T follicular helper cell (primary cell): ENCODE measurements at places on chromosomes 1 and 21.

DNA sequence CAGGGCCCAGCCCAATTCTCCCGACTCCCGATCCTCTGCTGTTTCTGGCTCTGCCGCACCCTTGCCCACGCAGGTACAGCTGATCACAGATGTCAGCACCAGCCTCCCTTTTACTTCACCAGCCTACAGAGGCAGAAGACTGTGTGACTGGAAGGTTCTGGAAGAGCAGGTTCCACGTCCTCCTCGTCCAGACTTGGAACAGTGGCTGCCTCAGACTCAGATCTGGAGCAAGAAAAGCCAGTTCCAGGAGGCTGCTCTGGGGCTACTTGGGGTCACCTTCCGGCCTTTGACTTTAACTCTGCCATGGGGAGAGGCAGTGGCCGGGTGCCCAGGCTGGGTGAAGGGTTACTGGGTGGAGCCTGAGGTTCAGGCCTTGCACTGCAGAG, 16.1 kb upstream of the KLHDC7A start:
- no peak for DNase-seq

GRCh38 chr1:182157187-182157586, 95.7 kb upstream of the ZNF648 start:
- no peak for DNase-seq

GRCh38 chr1:217188280-217189237, 442.3 kb downstream of the GPATCH2 start:
- DNase-seq: no peak

- no peak for DNase-seq
Measured at GRCh38 chr1:29413661-29414060, 177.3 kb downstream of the PTPRU start.
